Stimulated activated CD8-positive, alpha-beta memory T cell treated with anti-CD3 and anti-CD28 coated beads, Interleukin-15, amount 100 ng/mL, for 48 hours (primary cell): ENCODE measurements at places on chromosomes 3 and 15.

DNA sequence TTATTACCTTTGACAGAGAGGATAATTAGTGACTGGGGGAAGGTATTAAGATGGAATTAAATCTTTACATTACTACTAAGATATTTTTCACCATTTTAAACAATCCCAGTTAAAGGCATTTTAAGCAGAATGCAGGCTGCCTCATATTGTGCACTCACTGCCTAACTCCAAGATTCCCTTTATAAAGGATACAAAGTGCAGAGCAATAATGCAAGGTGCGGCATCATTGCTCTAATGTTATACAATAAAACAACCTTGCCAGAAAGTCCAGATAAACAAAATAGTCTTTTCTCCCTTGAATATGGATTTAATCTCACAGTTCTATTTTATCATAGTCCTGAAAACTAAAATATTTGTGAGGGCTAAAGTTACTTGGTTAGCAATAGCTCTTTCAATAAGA is 1031.6 kb upstream of the SEMA6D start:
- no peak for DNase-seq

DNA sequence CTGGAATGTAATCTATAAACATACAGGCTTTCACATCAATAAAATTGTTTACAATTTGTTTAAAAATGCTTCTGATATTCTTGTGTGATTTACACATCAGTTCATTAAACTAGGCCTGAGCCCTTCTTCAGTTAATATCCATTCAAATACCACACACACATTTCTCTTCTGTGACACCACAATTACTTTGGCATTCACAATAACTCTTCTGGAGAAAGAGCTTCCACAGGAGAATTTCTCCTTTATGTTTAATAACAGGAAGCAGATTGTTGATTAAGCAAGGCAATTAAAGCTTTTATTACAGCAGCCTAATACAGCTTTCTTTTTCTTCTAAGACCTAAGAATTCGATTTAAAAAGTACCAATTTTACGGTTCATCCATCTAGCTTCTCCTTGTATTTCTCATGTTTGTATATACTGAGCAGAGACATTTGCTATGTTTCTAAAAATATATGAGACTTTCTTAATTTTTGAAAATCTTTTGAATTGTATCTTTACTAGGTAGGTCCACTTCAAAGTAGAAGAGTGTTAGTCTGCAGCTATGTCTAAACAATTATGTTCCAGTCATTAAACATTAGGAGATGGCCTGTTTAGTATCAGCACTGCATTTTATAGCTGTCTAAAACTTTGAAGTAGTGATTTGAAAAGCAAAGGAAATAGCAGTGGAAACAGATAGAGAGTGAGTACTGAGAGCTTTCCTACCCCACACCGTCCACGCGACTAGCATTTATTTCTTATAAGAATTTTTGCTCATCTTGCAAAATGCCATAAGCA is 511.1 kb upstream of the UBE2E2 start:
- no peak for DNase-seq

DNA sequence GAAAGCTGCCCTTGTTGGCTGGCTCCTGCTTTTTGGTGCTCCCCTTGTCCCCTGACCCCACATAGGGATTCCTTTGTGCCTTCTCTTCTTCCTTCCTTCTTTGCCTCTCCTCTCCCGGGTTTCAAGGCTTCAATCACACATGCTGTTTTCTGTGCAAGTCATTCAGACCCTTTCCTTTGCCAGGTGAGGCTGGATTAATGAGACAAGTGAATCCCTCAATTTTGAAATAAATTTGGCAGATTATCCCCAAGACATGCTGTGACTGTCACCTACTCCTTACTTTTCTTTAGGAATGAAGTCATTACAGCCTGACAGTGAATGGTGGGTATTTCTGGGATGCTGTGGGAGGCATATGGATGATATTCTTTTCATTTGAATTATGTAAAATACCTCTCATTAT is 259.0 kb upstream of the RGMA start:
- no peak for DNase-seq

GRCh38 chr3:71066849-71067261 is 516.7 kb downstream of the FOXP1 start:
- no peak for DNase-seq

DNA sequence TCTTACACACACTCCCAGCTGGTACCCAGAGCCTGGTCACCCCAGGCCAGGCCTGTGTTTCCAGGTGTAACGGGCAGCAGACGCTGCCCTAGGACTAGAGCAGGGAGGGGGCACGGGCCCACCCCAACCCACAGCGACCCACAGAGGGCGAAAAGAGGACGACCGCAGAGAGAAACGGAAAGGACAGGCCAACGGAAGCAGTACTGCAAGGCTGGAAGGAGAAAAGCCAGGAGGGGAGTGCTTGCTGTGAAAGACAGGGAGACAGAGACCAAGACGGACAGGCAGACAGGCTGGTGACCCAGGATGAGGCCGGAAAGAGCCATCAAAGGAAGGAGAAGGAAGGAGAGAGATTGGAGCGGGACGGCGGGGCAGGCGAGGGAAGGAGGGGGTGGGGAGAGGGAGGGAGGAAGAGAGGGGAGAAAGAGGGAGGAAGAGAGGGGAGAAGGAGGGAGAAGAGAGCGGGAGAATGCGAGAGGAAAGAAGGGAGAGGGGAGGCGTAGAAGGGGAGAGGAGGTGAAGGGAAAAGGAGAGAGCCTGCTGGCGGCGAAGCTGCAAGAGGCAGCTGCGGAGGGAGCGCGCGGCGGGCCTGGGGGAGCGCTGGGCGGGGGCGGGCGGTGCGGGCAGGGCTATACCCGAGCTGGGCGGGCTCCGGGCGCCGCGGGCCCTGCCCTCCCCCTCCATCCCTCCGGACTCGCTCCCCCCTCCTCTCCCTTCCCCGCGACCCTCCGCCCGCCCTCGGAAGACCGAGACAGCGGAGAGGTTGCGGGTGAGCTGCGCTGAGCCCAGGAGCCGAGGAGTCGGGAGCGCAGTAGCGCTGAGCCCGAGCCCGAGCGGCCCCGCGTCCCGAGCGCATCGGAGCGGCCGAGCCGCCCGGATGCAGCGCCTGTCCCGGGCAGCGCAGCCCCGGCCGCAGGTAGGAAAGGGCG is at the start of gene SLC6A1:
TSS of gene SLC6A1 (plus strand) at position 732 of the 926 bp plus-strand sequence. CDS start 24,464 bp downstream, outside the sequence.
- no peak for DNase-seq
